ENCODE measurements at places on chromosomes 13 and 19.
A peak's percentile ranks its signal among the peaks of the same experiment; 100 is the strongest.

DNA sequence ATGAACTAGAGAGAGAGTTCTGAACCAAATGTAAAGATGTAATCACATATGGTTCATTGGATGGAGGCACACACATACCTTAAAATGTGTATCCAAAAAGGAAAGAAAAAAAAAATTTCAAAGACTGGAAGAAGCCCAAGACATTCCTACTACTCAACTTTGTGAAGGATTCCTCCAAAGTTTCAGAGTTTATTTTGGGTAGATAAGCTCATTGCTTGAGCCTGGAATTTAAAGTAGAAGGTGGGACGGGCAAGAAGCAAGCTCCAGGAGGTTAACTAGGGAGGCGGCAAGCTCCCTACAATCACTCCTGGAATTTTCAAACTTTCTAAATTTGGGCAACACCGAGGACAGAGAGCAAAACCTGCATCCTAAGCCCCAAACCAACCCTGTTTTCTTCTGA lies 1.9 kb downstream of the TSHZ3 start:
- no peak for DNase-seq

- no peak for DNase-seq
Measured at GRCh38 chr13:46010148-46010547, 42.4 kb downstream of the ZC3H13 start.

DNA sequence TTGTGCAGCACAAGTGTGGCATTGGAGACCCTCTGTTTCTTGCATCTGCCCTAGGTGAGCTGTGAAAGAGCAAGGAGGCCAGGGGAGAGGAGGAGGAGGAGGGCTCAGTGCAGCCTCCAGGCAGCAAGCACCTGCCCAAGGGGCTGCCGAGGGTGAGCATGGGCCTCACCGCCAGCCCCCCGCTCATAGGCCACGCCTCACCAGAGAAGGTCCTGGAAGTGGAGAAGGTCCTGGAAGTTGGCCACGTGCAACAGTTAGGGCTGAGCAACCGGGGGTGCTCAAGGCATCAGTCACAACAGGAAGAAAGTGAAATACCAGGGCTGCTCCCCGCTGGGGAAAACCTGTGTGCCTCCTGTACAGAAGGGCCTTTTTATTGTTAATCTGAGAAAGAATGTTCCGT lies 168.9 kb downstream of the TEX29 start:
- no peak for DNase-seq

- DNase-seq: no peak
Measured at GRCh38 chr19:1672769-1673644, 20.6 kb upstream of the TCF3 start.

- no peak for DNase-seq
Measured at GRCh38 chr19:47020132-47020805, 632 bp downstream of the NPAS1 start.

- no peak for DNase-seq
Measured at GRCh38 chr13:24052547-24053518, 107.7 kb upstream of the SPATA13 start.

DNA sequence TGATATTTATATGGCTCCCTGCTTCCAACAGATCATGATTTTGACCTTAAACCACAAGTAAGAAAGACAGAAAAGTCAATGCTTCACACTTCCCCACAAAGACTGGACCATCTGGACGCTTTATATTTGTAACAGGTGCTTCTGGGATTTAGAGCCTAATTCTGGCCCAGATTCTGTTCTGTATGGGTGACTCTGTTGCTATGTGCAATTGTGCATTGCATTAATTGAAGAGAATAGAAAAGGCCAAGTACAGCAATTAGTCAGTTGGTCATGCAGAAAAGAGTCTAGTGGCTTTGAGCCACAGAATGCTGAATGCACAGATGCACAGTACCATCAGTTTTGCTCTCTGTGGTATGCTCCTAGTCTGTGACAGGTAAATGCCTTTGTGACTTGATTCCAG lies 657.4 kb upstream of the ATXN8OS start:
- no peak for DNase-seq

DNA sequence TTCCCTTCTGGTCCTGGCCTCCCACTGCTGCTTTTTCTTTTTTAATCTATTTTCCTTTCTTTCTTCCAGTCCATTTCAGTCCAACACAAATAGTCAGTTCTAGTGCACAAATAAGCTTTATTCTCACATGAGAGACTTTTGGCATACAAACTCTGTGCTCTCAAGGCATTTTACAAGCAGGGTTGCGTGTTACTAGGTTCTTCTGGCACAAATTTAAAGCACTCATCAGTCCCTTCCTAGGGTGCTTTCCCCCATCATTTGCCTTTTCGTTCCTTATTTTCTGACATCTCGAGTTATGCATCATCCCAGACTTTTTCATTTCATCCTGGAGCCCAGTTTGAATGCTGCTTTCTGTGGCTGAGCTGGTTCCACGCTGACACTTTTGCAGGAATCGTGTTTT lies 29.8 kb upstream of the IL17D start:
- DNase-seq: no peak

DNA sequence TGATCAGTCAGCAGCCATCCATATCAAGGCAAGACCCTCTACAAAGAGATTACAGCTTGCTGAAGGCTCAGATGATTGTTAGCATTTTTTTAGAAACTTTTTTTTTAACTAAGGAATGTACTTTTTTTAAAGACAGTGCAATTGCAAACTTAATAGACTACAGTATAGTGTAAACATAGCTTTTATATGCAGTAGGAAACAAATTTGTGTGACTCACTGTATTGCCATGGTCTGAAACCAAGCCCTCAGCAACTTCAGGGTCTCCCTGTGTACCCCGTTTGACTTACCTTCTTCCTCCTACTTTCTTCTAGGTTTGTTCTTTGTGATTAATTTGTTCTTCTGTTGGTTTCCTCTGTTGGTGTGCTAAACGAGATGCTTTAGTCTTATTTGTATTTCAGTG lies 93.0 kb upstream of the TEX29 start:
- no peak for DNase-seq

DNA sequence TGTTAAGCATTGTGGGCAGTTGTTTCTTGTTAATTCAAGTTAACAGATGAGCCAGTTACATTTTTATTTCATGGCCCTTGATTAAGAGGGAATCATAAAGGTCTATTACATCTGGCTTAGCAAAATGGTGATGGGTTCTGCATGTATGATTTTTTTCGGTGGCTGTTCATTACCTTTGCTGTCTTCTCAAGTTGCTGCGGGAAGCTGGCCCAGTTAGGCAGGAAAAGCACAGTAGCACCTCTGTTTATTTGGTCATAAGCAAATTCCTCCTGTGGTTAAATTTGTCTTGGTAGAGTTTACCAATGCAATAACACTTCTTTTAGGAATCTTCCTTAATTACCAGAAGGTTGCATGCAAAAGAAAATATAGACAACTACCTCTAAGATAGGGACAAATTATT lies 104.5 kb downstream of the FRY start:
- no peak for DNase-seq

DNA sequence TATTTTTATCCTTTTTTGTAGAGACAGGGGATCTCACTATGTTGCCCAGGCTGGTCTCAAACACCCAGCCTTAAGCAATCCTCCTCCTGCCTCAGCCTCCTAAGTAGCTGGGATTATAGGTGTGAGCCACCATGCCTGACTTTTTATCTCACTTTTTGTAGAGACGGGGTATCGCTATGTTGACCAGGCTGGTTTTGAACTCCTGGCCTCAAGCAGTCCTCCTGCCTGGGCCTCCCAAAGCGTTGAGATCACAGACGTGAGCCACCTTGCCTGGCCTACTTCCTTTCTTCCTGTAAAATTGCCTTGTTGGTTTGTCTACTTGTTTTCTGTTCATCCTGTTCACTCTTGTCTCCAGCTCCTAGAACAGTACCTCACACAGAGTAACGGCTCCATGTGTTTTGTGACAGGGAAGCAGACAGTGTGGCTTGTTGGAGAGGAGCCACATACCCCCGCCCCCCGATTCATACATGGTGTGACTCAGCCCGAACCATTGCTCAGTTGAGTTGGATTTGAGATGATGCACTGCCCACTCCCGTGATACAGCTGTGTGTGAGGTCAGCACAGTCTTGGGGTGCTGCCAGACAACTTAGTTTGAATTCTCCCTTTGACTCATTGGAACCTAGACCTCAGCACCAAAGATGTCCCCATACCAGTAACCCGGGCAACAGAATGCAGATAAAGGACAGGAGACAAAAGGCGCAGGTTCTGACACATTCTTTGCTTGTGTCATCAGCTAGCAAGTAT lies 34.2 kb downstream of the GPR42 start:
- DNase-seq: no peak

- no peak for DNase-seq
Measured at GRCh38 chr13:100561599-100562204, 26.9 kb downstream of the GGACT start.

GRCh38 chr13:41603917-41604316 lies 146.6 kb downstream of the RGCC start:
- no peak for DNase-seq

DNA sequence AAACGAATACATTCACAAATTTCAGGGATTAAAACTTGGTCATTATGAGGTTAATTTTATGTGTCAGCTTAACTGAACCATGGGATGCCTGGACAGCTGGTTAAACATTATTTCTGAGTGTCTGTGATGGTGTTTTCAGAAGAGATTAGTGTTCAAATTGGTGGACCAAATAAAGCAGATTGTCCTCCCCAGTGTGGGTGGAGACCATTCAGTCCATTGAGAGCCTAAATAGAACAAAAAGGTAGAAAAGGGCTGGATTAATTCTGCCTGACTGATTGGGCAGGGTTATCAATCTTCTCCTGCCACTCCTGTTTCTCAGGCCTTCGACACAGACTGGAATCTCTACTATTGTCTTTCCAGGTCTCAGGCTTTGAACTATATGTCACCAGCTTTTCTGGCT lies 203.8 kb upstream of the SLITRK6 start:
- no peak for DNase-seq

DNA sequence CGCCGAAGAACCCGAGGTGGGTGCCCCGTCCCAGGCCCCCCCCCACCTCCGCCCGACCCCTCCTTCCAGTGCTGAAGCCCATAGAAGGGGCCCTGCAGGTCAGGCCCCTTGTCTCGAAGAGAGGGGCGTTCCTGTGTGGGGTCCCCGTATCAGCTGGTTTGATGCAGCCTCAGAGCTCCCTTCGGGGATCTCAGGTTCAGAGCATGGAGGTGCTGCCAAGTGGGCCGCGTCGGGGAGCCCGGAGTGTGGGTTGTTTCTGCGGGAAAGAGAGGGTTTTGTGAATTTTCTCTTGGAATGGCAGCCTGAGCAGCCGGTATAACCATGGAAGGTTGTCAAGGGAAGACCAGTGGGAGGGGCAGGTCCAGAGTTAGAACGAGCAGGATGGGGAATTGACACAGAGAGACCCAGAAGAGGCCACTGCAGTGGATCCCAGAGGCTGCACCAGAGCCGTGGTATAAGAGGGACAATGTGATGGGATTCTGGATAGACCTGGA lies 384 bp downstream of the TRAPPC2B start:
- no peak for DNase-seq

- DNase-seq: peak; percentile 79
Measured at GRCh38 chr19:1767464-1767933, 14.2 kb downstream of the ONECUT3 start.

DNA sequence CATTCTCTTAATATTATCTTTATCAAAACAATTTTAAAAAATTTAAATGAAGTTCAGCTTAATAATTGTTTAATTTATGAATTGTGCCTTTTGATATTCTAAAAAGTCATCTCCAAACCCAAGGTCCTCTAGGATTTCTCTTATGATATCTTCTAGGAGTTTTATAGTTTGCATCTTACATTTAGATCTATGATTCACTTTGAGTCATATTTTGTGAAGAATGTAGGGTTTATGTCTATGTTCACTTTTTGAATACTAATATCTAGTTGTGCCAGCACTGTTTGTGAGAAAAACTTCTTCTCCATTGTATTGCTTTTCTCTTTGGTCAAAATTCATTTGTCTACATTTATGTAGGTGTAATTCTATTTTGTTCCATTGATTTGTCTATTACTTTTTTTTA lies 1068.4 kb upstream of the SPRY2 start:
- no peak for DNase-seq

GRCh38 chr19:15869109-15869555 lies 28.7 kb downstream of the CYP4F2 start:
- DNase-seq: no peak

GRCh38 chr13:103556681-103557080 lies 490.5 kb upstream of the SLC10A2 start:
- no peak for DNase-seq

DNA sequence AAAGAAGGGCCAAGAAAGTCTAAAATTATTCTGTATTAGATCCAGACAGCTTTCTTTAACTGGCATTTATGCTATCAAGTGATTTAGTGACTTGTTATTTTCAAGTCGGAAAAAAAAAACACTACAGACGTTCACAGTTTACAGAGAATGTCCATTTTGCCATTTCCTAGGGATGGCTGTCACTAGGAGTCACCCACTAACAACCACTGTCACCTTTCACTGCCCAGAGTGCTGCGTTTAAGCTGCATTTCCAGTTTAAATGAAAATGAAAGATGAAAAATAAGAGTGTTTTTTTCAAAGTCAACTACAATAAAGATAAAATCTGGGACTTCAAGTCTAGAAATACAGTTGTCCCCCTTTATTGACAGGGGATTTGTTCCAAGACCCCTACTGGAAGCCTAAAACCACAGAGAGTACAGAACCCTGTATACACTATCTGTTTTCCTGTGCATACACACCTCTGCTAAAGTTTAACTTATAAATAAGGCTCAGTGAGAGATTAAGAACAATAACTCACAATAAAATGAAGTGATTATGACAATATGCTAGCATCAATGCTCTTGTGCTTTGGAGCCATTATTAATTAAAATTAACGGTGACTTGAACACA lies 112.5 kb downstream of the SACS start:
- DNase-seq: no peak

GRCh38 chr19:827710-828321 lies at the start of gene AZU1:
Gene AZU1 (plus strand): TSS chr19:827837. CDS start chr19:827847, 10 bp downstream.
- no peak for DNase-seq

DNA sequence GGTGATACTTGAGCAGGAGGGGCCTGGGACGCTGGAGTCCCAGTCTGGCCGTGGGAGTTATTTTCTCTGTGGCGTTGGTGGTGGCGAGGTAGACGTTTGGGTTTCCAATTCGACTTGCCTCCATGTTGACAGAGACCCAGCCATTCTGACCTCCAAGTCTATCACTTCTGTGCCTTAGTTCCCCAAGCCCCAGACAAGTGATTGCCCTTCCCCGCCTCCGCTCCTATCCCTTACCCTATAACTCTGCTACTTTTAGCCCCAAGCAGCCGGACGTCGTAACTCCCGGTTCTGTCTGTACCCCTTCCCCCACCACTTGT lies 549 bp downstream of the TIMM50 start:
- no peak for DNase-seq

GRCh38 chr19:41298348-41298964 lies 11.5 kb upstream of the CCDC97 start:
- peak; percentile 82 for DNase-seq

DNA sequence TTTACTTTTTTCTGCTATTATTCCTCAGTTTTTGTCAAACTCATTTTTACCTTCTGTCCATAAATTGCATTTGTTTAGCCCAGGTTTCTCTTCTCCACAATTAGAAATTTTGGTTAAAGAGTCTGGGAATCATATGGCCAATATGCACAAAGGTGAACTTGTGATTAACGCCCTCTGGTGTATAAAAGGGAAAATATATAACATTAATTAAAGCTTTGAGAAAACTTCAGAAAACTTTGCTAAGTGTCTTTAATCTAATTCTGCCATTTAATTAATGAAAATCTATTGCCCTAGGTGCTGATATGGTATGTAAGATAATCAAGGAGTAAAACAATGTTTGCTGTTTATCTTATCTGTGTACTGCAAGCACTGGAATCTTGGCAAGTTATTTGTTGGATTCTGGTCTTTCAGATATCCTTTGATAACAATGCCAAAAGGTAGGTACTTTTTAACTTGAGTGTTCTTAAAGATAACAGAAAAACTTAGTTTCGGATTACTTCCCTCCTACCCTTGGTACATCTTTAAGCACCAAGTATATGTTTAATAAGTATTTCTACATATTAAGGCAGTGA lies 402.6 kb downstream of the SUCLA2 start:
- DNase-seq: no peak

GRCh38 chr13:110261166-110262081 lies 45.5 kb downstream of the COL4A1 start:
- no peak for DNase-seq

Data from right forelimb (tissue), 1 donor.